ENCODE measurements at places on chromosomes 16 and 17. TPM values are rescaled to one million over a fixed set of nuclear protein-coding genes. Genes with fewer than 3 reads are reported as not detected.
A peak's percentile ranks its signal among the peaks of the same experiment; 100 is the strongest.

- H3K27ac ChIP-seq: no peak overlapping the region
- no peaks in the 10 kb centered on the region for H3K4me1 ChIP-seq
- H3K4me3 ChIP-seq: no peak overlapping the region
- no peaks in the 10 kb centered on the region for H3K36me3 ChIP-seq
- DNase-seq: no peak
These were observed 29.4 kb upstream of the POLR3E start for GRCh38 chr16:22267764-22268163.

- peaks cover 21% of the 10 kb centered on the region for H3K4me1 ChIP-seq
- no peaks in the 10 kb centered on the region for H3K36me3 ChIP-seq
- H3K27ac ChIP-seq: peak overlapping the region; percentile 32
These were observed 50.4 kb upstream of the CIBAR2 start for GRCh38 chr16:85162478-85163277.

Gene SLC22A31
- total RNA-seq: not detected

GRCh38 chr17:49252148-49252695 is 21.6 kb upstream of the PHOSPHO1 start:
- H3K27ac ChIP-seq: no peak overlapping the region
- H3K4me3 ChIP-seq: no peak overlapping the region
- DNase-seq: no peak
- H3K36me3 ChIP-seq: no peaks in the 10 kb centered on the region
- peaks cover 10% of the 10 kb centered on the region for H3K4me1 ChIP-seq
- H3K27me3 ChIP-seq: no peaks in the 10 kb centered on the region

Gene KCNAB3
- total RNA-seq: 0.22 TPM

Gene DNAI2
- total RNA-seq: not detected

DNA sequence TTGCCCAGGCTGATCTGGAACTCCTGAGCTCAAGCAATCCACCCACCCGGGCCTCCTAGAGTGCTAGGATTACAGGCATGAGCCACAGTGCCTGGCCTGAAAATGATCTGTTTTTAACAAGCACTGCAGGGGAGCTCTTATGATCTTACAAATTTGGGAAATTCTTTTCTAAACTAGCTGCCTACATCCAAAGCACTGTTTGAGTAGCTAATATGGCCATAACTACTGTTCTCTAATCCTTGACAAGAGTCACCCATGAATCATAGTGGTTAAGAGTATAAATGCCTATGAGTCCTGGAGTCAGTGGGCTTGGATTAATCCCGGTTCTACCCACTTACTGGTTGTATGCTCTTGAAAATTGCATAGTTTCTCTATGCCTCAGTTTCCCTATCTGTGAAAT is 1.4 kb upstream of the CPPED1 start:
- H3K4me1 ChIP-seq: peaks cover 14% of the 10 kb centered on the region
- no peaks in the 10 kb centered on the region for H3K36me3 ChIP-seq
- no peak for DNase-seq
- no peak overlapping the region for H3K4me3 ChIP-seq
- H3K27me3 ChIP-seq: no peaks in the 10 kb centered on the region

GRCh38 chr17:39244600-39245570 is 19.1 kb upstream of the STAC2 start:
- H3K36me3 ChIP-seq: no peaks in the 10 kb centered on the region
- no peak overlapping the region for H3K27ac ChIP-seq
- H3K27me3 ChIP-seq: peaks cover 5% of the 10 kb centered on the region
- H3K4me1 ChIP-seq: peaks cover 17% of the 10 kb centered on the region
- DNase-seq: peak; percentile 79

DNA sequence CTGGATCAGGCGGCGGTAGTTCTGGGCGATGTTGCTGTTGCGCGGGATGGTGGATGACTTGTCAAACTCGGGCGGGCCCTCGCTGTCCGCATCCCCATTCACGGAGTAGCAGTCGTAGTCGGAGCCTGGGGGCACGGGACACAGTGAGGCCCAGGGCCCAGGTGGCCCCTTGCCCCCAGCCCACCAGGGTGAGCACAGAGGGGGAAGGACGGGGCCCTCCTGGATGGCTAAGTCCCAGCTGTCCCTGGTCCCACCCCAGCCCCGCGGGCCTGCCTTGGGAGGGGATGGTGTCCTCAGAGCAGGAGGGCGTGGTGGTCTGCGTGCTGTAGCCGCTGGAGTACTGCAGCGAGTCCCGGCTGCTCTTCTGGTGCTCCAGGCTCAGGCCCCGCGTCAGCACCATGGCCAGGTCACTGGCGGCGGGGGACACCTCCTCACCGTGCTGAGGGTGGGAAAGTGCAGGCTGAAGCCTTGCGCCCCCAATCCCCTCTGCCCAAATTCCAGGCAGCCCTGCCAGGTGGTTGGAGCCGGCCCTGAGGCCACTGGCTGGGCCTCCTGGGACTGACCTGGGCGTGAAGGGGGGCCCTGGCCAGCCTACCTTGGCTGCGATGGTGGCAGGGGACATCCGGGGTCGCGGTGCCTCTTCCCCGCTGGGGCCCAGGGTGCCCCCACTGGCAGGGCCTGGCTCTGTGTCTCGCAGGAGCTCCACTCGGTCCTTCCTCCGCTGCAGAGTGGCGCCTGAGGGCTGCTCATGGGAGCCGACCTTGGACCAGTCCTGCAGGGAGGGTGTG is 18.2 kb downstream of the IL34 start:
- H3K4me3 ChIP-seq: no peak overlapping the region
- no peaks in the 10 kb centered on the region for H3K27me3 ChIP-seq
- H3K36me3 ChIP-seq: peaks cover 23% of the 10 kb centered on the region

Gene TLCD3B
- total RNA-seq: not detected

DNA sequence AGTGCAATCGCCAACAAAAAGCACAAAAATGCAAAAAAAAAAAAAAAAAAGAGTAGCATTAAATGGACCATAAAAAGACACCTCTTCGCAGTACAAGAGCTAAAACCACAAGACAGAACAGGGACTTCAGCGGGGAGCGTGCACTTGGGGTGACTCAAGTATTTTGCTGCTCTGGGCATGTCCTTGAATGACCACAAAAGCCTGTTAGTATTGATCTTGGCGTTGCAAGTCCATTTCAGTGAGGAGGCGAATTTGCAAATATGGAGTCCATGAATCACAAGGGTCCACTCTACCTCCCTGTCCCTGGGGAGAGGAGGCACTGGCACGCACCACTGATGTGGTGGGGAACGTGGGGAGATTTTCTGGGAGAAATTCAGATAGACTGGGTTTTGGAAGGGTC is 78.9 kb downstream of the CNGB1 start:
- no peaks in the 10 kb centered on the region for H3K27me3 ChIP-seq
- H3K27ac ChIP-seq: no peak overlapping the region
- no peaks in the 10 kb centered on the region for H3K36me3 ChIP-seq

- H3K27me3 ChIP-seq: no peaks in the 10 kb centered on the region
- H3K4me3 ChIP-seq: no peak overlapping the region
- DNase-seq: no peak
- no peaks in the 10 kb centered on the region for H3K36me3 ChIP-seq
These were observed 33.5 kb upstream of the BCO1 start for GRCh38 chr16:81204798-81205680.

Gene ABCC11
- not detected for total RNA-seq

DNA sequence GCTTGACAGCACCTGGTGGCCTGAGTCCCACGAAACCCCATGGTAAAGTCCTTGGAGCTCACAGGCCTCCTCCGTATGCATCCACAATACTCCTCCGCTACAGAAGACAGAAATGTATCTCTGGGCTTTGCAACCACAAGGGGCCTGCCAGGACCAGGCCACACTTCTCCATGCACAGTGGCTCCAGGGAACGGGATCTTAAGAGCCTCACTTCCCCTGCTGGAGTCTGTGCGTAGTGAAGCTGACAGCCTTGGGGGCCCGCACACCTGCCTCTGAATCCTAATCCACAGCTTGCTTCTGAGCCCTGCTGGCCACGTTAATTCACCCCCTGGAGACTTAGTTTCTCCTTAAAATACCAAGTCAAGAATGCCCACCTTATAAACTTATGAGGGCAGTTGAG is 125.7 kb downstream of the COPRS start:
- no peaks in the 10 kb centered on the region for H3K4me1 ChIP-seq
- no peaks in the 10 kb centered on the region for H3K27me3 ChIP-seq
- no peak overlapping the region for H3K27ac ChIP-seq
- no peak for DNase-seq

DNA sequence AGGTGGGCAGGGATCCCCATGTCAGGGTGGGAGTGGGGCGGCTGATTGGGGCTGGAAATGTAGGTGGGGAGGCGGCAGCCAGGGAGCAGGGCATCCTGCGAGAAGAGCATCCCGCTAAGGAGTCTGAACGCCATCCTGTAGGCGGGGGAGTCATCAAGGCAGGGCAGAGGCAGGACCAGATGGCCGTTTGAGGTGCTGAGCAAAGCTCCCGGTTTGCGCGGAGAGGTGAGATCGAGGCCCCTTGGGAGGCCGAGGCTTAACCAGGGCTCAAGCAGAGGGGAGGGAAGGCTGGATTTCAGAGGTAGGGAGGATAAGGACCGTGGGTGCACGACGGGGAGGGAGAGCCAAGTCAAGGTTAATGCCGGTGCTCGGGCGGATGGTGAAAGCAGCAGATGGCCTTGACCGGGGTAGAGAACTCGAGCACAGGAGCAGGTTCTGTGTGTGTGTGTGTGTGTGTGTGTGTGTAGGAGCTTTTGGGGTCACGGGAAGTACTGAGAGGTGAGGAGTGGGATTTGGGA is 472 bp upstream of the NME2 start:
- H3K4me1 ChIP-seq: peaks cover 20% of the 10 kb centered on the region
- H3K36me3 ChIP-seq: peaks cover 48% of the 10 kb centered on the region
- DNase-seq: peak; percentile 18
- peak overlapping the region; percentile 79 for H3K27ac ChIP-seq
- peak overlapping the region; percentile 93 for H3K4me3 ChIP-seq

GRCh38 chr16:57694231-57694724 is 328 bp upstream of the DRC7 start:
- H3K36me3 ChIP-seq: no peaks in the 10 kb centered on the region
- DNase-seq: no peak
- H3K27me3 ChIP-seq: no peaks in the 10 kb centered on the region

DNA sequence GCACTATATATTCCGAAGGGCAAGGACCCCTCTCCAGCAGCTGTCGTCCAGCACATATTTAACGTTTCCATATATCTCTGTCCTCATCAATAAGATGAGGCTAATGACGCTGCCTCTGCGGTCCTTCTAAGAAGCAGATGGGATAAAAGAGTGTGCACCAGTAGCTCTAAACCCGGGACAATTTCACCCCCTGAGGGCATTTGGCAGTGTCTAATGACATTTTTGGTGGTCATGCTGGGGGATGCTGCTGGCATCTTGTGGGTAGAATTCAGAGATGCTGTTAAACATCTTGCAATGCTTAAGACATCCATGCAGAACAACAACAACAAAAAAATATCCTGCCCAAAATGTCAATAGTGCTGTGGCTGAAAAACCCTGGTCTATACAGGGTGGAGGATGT is 372.9 kb downstream of the CDH13 start:
- no peak overlapping the region for H3K4me3 ChIP-seq
- H3K27me3 ChIP-seq: no peaks in the 10 kb centered on the region
- DNase-seq: no peak
- H3K4me1 ChIP-seq: peaks cover 23% of the 10 kb centered on the region

DNA sequence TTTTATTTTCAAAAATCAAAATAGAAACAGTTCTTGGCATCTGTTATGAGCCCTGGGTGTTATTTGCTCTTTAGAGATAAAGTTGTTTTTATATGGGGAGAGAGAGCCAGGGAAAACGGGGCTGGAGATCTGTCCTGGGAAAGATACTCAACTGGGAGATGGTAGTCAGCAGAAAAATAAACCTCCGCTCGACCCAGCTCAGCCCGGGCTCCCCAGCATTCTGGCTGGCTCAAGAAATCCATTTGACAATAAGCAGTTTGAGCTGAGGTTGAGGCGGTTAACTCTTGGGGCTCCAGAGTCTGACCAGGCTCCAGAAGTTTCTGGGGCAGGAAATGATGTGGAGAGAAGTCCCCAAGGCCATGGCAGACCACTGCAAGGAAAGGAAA is 151.9 kb downstream of the IRX5 start:
- H3K4me1 ChIP-seq: no peaks in the 10 kb centered on the region
- H3K4me3 ChIP-seq: no peak overlapping the region
- H3K27ac ChIP-seq: no peak overlapping the region
- no peaks in the 10 kb centered on the region for H3K36me3 ChIP-seq
- no peak for DNase-seq

DNA sequence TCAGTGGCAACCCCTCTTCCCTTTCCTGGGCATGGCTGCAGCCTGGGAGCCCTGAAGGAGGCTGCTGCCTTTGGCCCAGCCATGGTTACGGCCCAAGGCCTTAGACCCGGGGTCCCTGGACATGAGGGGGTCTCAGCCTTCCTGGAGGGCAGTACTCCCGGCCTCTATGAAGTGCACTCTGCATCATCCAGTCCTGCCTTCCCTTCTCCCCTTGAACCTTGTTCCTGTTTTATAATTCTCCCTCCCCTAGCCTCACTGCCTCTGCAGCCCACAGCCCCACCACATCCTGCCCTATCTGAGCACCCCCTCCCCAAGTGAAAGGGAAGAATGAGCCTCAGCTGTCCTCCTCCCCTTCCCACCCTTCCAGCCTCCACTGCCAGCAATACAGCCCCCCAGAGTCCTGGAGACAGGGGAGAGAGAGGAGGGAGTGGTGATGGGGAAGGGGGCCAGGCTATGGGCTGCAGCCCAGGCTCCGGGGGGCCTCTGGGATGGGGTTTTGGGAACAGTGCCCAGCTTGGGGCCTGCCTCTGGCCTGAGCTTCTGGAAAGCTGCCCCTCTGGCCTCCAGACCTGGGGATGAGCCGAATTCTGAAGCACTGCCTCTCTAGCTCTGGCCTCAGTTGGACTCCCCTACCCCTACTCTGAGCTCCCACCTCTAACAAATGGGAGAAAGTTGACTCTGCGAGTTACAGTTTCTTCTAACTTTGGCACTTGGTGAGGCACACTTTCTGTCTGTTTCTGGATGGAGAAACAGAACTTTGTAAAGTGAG is 7.6 kb downstream of the CCR7 start:
- no peak overlapping the region for H3K4me3 ChIP-seq
- no peaks in the 10 kb centered on the region for H3K27me3 ChIP-seq
- peaks cover 96% of the 10 kb centered on the region for H3K4me1 ChIP-seq
- H3K36me3 ChIP-seq: no peaks in the 10 kb centered on the region

GRCh38 chr17:81404558-81405165 is 9.4 kb downstream of the BAHCC1 start:
- H3K27me3 ChIP-seq: no peaks in the 10 kb centered on the region
- H3K27ac ChIP-seq: peak overlapping the region; percentile 97
- peaks cover 79% of the 10 kb centered on the region for H3K4me1 ChIP-seq
- DNase-seq: no peak
- no peaks in the 10 kb centered on the region for H3K36me3 ChIP-seq

GRCh38 chr17:71247441-71248015 is 873.3 kb upstream of the SOX9 start:
- H3K36me3 ChIP-seq: no peaks in the 10 kb centered on the region
- H3K27ac ChIP-seq: no peak overlapping the region
- H3K4me3 ChIP-seq: no peak overlapping the region
- no peak for DNase-seq

Gene CES3
- 0.45 TPM for total RNA-seq

DNA sequence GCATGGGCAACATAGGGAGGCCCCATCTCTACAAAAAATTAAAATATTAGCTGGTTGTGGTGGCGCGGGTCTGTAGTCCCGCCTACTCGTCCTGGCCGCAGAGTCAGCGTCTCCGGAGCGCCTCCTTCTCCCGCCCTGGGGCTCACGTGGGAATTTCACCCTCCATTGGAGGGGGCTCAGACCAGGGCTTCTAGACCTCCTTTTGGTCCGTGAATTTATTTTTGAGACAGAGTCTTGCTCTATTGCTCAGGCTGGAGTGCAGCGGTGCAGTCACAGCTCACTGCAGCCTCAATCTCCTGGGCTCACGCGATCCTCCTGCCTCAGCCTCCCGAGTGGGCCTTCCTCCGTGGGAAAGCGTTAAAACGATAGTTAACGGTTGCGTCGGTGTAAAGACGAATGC is 394 bp upstream of the NME4 start:
- H3K4me1 ChIP-seq: peaks cover 4% of the 10 kb centered on the region
- no peaks in the 10 kb centered on the region for H3K36me3 ChIP-seq
- peak overlapping the region; percentile 65 for H3K27ac ChIP-seq
- peak overlapping the region; percentile 70 for H3K4me3 ChIP-seq

Gene SEC14L5
- 19.9 TPM for total RNA-seq
